ENCODE measurements at places on chromosomes 11 and 22.
A peak's percentile ranks its signal among the peaks of the same experiment; 100 is the strongest.

DNA sequence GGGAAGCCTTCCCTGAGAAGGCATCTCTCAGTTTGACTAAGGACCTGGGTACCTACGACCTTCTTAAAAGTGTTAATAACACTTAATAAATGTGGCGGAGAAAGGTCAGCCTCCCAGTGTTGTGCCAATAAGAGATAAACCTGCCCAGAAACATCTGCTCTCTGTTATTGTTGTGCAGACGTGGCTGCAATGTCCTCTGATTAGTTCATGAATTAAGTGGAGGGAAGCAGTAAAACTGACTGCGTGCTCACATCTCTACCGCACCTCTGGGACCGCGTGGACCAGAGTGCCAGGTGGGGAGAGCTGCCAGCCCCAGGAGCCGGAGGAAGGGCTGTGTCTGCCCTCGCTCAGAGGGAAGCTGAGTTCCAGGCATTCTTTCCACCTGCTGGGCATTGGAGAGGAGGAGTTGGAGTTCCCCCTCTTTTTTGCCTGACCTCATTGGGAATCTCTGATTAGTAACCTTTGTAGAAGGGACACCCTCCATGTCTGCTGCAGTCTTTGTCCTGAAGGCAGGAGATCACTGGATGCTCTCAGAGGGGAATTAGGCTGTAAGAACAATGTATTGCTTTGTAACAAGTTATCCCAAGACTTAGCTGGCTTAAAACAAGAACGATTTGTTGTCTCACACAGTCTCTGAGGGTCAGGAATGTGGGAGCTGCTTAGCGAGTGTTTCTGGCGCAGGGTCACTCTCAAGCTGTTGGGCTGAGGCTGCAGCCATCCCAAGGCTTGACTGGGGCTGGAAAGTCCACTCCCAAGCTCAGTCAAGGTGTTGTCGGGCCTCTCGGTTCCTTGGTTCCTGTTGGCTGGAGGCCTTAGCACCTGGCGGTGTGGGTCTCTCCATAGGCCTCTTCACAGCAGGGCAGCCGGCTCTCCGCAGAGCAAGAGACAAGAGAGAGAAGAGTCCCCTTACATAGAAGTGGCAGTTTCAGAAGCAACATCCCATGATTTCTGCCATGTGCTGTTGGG lies 247.6 kb upstream of the TBCEL start:
- DNase-seq, result no peak

- no peak for DNase-seq
Observed at GRCh38 chr11:26792941-26793340, 71.1 kb upstream of the SLC5A12 start.

DNA sequence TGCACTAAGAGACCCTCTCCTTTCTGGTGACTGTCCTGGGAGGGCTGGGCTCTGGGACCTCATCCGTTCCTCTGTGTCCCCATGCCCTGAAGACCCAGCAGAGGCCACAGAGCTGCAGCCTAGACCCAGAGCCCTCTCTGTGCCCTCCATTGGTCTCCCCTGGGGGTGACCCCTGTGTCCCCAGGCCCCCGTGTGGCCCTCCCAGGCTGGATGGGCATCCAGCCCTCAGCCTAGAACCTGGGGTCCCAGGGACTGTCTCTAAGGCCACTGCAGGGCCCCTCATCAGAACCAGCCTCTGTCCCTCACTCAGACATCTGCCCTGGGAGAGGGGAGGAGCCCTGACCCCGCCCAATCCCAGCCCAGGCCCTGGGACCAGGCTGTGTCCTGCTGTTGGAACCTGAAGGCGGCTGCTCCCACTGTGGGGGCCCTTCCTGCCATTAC lies 5.7 kb downstream of the IGLL1 start:
- no peak for DNase-seq

- DNase-seq, result peak; percentile 100
Observed at GRCh38 chr11:62645946-62646824, at the start of gene GANAB. TSS of gene GANAB (minus strand) at chr11:62646613. CDS start at chr11:62646599, 14 bp downstream.

DNA sequence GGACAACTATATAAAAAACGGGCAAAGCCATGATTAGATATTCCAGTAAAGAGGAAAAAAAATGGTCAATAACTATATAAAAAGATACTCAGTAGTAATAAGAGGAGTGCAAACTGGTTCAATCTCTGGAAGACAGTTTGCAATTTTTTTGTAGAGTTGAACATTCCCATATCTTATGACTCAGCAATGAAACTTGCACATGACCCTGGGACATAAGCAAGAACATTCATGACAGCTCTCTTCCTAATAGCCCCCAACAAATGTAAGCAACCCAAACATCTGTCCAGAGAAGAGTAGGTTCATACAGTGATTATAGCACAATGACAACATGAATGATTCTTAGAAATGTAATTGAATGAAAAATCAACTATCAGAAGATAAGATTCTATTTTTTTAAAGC lies 21.8 kb upstream of the CSF2RB start:
- DNase-seq, result no peak

- no peak for DNase-seq
Observed at GRCh38 chr11:111524056-111524455, 9.5 kb downstream of the HOATZ start.

All from stimulated activated CD4-positive, alpha-beta T cell treated with anti-CD3 and anti-CD28 coated beads, Interleukin-12 subunit alpha, Interleukin-12 subunit beta, amount 100 ng/mL, for 24 hours (primary cell).